ENCODE measurements at places on chromosomes 13 and 19. TPM values are rescaled to one million over a fixed set of nuclear protein-coding genes. Genes with fewer than 3 reads are reported as not detected.
A peak's percentile ranks its signal among the peaks of the same experiment; 100 is the strongest.

The ITGBL1 gene
- 3.1 TPM for total RNA-seq

The LNX2 gene
- 11.4 TPM for total RNA-seq

GRCh38 chr19:37902668-37903067, 3.7 kb downstream of the WDR87 start:
- DNase-seq: peak; percentile 71

DNA sequence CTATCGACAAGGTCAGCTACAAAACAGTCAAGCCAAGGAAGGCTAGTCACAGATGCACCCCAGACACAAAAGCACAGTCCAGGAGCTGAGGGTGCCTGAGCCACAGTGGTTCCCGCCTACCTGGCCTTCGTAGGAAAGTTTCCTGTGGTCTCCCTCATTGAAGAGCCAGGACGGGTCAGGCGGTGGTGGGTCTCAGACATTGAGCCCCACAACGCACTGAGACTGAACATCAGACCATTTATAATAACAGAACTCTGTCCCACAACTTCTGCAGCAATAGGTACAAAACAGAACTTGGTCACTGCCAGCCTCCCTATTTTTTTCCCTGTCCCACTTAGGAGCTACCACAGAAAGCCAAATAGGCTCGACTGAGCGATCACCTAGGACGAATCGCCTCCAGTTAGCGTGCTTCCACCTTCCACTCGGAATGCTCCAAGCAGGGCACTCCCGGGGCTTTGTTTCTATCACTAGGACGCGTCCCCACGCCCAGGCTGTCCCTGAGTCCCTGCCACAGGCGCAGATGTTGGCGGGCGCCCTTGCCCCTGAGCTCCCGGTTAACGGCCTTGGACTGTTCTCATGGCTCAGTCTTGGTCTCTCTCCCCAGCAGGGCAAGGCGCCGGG, 640 bp upstream of the ZNF544 start:
- no peak for DNase-seq

DNA sequence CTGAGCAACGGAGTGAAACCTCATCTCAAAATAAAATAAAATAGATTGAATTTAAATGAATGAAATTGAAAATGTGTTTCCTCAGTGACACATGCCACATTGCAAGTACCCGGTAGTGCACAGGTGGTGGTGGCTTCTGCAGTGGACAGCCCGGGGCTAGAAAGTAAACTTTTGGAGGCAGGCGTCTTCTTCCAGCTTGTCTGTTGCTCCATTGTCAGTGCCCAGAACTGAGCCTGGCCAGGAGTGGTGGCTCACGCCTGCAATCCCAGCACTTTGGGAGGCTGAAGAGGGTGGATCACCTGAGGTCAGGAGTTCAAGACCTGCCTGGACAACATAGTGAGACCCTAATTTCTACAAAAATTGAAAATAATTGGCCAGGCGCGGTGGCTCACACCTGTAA, 5.7 kb downstream of the MYH14 start:
- no peak for DNase-seq
